Breast epithelium (tissue), 4 donors: ENCODE measurements at places on chromosomes 3 and 15. TPM values are rescaled to one million over a fixed set of nuclear protein-coding genes. Genes with fewer than 3 reads are reported as not detected.

GRCh38 chr3:185930393-185931107 is 7.3 kb downstream of the TRA2B start:
- no peak for DNase-seq

DNA sequence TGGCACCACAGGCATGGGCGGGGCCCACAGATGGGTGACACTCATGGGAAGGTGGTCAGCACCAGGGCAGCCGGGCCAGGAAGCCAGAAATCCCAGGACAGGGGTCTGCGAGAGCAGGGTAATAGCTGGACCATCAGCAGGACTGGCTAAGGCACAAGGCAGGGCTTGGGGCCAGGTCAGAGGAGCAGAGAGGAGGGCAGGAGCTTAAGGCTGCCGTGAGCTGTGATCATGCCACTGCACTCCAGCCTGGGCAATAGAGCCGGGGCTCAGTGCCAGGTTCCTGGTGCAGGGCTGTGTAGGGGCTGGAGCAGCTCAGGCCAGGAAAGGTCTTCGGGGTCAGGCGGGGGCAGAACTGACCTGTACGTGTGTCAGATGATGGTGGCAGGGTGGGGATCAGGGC is 64.2 kb upstream of the LINGO1 start:
- DNase-seq, result no peak

GRCh38 chr15:37789881-37790280 is 144.6 kb upstream of the TMCO5A start:
- DNase-seq, result no peak

GRCh38 chr3:177195242-177195991 is 1.9 kb downstream of the TBL1XR1 start:
- DNase-seq, result no peak

DNA sequence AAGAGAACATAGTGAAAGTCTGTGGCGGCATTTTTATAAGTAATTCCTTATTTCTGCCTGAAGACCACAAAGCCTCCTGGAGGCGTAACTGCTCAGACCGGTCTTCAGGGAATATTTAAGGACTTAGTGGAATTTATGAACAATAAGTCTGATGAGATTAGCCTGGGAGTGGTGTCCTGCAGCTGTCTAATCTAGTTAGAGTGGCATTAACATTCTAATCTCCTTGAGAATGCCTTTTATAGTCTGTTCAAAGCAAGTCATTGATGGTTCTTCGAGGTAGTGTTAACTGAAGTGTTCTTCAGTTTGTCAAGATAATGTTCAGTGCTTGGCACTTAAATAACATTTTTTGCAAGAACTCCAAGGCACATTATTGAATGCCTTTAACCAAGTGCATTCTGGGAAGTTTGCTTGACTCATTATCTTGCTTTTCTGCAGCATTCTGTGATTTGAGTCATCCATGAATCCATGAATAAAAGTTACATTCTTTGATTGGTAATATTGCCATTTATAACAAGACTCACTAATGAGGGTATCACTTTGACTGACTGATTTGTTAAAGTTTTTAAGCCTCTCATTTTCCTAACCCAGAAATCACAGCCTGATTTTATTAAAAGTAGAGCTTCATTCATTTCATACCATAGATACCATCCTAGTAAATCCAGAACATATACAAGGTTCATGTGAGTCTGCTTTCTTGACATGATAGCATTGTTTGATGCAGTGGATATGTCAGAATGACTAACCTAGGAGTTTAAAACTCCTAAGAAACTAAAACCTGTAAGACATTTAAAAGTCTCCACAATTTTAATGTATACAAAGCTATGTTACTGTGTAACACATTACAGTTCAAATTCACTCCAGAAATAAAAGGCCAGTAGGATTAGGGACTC is 12.5 kb downstream of the RBM5 start:
- DNase-seq, result no peak

GRCh38 chr3:64437131-64437530 is 211.9 kb upstream of the PRICKLE2 start:
- DNase-seq, result no peak

- no peak for DNase-seq
These were observed at the start of gene ITGA11 for GRCh38 chr15:68431792-68432401. Gene ITGA11, minus strand, starts transcription at chr15:68432163. Its CDS starts 97 bp downstream, at chr15:68432066.

GRCh38 chr15:61141497-61142125 is 87.5 kb downstream of the RORA start:
- DNase-seq, result no peak

Gene PRSS50
- 3.6 TPM for total RNA-seq

GRCh38 chr3:111967068-111967467 is 11.8 kb upstream of the ABHD10 start:
- no peak for DNase-seq

Gene BUB1B
- 1.4 TPM for total RNA-seq

- peak; percentile 26 for DNase-seq
These were observed 72.8 kb downstream of the CD200R1L start for GRCh38 chr3:112773864-112774263.

DNA sequence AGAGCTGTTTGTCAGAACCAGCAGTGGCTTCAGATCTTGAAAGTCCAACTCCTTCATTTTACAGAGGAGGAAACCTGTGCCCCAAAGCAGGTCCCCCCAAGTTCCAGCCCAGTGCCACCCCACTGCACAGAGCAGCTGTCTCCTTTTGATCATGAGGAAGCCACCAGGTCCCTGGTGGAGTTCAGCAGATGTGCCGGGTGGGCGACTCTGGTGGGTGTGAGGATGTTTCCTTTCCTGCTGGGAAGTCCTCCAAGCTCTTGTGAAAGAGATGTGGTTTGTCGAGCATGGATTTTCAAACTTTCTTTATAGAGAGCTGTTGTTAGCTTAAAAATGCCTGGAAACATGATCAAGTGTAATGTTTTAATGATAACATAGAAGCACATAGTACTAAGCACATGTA is 52.0 kb downstream of the SMAD3 start:
- DNase-seq, result no peak

DNA sequence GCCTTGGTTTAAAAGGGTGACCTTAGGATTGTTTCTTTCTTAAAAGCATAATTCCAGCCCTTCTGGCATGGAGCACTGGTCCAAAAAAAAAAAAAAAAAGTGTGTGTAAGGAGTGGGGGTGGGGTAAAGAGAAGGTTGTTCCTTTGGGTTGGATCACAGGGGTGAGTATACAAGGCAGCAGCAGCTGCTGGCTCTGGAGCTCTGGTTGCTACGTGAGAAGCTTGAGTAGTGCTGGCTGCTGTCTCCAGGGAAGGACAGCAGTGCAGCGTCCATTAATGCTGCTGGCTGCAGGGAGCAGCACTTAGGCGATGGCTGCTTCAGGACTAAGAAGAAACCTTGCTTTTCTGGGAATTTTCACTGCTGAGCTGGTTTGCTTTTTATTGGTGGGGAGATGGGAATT is 2.3 kb downstream of the SETD5 start:
- DNase-seq, result peak; percentile 54

Gene GPR149
- total RNA-seq, result not detected

Gene IL16
- total RNA-seq, result 40.5 TPM

- no peak for DNase-seq
These were observed 179.7 kb upstream of the TOPAZ1 start for GRCh38 chr3:44061961-44062360.

Gene NEK10
- 48.4 TPM for total RNA-seq

DNA sequence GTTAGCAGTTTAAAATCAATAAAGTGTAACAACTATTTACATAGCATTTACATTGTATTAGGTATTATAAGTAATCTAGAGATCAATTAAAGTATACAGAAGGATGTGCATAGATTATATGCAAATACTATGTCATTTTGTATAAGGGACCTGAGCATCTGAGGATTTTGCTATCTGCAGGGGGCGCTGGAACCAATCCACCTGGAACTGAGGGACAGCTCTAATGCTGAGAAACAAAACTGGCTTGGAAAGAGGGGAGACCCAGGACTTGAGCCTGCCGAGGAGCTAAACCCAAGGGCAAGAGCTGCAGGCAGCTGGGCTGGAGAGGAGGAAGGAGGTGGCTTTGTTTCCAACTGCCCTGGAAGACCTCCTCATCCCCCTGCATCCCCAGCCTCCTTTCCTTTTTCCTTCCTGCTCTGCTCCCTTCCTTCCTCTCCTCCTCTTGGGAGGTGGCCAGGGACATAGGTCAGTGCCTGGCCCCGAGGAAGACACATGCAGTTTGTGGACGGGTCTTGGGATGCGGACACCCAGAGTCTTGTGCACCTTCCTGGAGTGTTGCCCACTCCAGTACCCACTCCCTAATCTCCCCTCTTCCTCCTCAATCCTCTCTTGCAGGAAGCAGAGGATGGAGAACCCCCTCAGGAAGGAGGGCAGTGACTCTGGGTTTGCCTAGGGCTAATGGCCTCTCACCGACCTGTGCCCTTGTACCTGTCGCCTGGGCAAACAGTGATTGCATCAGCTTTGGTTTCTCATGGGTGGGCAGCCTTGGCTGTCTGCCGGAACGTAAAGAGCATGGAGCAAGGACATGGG is 825 bp upstream of the RTP3 start:
- DNase-seq, result no peak

Gene MME
- 119 TPM for total RNA-seq

DNA sequence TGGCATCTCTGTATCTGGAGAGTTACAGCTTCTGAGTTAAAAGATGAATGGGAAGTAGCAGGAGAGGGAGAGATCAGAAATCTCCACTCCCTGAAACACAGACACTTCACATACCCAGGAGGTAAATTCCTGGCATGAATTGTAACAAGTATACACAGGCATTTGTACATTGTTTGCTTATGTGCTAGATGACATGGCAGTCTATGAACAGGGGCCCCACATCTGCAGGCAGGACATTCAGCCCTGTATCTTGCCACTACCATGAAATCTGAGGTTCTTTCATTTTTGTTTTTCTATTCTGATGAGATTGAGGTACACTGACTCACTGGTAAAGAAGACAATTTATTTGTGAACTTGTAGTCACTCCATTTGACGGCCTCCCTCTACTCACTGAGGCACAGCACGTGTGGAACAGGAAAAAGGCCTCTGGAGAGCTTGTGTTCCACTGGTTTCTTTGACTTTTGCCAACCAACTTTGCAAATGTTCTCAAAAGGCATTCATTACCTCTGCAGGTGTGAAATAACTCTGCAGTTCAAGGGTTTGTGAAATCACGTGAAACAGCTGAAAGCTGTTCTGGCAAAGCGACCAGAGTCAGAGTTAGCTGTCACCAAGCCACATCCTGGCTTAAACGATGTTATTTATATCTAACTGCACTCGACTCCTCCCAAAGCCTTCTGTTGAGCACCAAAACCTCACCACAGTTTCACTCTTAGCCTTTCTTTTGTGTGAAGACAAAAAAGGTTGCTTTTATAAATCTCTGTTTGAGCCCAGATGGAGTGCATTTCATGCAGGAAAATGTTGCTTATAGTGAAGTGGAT is 401.3 kb upstream of the CFAP20DC start:
- no peak for DNase-seq

Gene MYH15
- total RNA-seq, result not detected

DNA sequence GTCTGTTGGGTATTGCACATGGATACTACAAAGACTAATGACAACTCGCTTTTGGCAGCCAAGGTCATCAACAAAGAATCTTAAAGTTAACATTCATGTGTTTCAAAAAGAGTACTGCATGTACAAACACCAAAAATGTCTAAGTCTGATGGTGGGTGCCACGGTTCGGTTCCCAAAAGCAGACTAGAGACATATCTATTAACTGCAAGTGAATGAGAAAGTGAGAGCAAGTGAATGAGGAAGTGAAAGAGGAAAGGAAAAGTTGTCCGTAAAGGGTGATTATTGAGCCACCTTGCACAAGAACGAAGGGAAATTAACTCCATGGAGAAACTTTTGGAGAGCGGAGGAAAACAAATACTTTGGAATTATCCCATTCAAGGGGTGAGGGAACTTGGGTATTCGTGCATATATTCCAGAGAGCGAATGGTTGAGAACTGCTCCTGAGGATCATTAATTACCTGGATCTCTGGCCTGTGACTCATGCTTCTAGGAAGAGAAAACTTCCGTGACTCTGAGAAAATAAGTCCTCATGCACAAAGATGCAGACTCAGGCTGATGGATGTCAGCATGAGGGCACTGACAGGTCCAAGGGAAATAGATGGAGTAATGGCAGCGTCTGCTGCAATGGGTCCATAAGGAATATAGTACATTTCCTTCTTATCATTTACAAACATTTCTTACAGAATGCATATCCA is 336.5 kb upstream of the TGFBR2 start:
- no peak for DNase-seq

DNA sequence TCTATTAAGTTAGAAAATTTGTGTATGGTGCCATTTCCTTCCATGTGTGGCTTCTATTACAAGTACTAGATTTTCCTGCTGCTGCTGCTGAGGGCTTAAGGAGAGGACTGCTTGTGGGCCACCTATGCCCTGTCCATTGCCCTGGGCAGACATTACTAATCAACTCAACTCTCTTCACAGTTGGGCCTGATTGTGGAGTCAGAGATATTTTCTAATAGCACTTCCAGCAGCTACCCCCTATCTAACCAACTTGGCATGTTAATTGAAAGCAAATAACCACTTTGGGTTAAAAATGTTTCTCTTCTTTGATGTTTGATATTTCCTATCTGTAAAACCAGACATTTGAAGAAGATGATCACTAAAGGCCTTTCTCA is 242.0 kb downstream of the EDEM1 start:
- DNase-seq, result no peak

DNA sequence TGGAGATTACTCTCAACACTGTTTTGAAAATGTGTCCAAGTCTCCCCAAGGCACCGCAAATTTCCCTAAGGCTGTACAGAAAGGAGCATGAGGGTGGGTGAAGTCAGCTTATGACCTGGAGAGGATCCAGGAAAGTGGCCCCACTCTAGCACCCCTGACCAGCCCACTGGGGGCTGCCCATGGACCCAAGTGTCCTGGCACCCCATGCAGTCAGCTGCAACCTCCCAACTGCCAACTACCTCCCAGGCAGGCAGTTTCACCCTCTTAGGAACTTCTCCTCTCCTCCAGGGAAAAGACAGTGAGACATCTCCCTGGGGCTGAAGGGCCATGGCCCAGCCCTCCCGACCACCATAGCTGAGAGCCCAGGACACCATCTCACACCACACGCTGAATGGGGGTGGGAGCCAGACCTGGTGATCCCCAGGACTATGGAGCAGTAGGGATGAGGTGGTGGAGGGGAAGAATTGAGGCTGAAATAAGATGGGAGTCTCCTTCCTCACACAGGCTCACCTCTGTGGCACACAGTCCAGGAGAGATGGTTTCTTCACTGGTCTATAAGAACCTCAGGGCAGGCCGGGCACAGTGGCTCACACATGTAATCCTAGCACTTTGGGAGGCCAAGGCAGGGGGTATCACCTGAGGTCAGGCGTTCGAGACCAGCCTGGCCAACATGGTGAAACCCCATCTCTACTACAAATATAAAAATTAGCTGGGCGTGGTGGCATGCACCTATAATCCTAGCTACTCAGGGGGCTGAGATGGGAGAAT is 104.4 kb downstream of the DAPK2 start:
- DNase-seq, result no peak

DNA sequence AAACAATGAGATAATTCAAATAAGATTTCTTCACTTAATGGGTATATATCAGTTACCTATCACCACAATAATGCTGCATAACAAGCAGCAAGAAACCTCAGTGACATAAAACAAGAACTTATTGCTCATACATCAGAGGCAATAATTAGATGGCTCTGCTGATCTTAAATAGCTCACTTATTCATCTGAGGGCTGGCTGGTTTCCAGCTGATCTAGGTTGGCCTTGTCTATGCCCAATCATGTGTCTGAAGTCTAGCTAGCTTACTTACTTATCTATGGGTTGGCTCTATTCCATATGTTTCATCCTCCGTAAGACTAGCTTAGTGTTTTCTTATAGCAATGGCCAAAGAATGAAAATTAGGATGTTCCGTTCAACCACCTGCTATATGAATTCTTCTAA is 109.4 kb upstream of the AGTR1 start:
- no peak for DNase-seq
